ENCODE measurements at places on chromosomes 5 and 9. TPM values are rescaled to one million over a fixed set of nuclear protein-coding genes. Genes with fewer than 3 reads are reported as not detected.
A peak's percentile ranks its signal among the peaks of the same experiment; 100 is the strongest.

GRCh38 chr5:111296570-111296969 lies 72.4 kb downstream of the CAMK4 start:
- no peak for DNase-seq

- DNase-seq: no peak
These were observed 43.9 kb downstream of the PDCD1LG2 start for GRCh38 chr9:5554254-5554653.

DNA sequence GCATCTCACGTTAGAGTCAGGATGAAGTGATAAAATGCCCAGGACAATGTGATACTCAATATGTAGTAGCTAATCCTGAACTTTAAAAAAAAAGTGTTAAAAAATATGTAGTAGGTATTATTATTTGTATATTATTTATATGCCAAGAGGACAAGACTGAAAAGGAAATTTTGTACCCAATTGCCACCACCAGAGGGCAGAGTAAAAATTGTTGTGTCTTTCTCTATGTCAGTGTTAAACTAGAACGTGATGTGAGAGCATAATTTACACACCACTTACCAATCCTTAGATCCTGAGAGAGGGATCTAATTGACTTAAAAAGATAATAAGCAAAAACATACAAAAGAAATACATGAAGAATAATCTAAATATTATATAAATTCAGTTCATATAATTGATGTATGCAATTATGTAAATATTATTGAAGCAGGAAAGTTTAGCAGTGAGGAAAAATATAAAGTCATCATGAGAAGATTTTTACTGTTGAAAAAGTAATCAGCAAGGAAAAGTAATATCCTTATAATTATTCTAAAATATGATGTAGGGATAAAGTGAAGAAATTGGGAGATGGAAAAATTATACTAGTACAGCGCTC lies 288.9 kb downstream of the RAB3C start:
- DNase-seq: no peak

DNA sequence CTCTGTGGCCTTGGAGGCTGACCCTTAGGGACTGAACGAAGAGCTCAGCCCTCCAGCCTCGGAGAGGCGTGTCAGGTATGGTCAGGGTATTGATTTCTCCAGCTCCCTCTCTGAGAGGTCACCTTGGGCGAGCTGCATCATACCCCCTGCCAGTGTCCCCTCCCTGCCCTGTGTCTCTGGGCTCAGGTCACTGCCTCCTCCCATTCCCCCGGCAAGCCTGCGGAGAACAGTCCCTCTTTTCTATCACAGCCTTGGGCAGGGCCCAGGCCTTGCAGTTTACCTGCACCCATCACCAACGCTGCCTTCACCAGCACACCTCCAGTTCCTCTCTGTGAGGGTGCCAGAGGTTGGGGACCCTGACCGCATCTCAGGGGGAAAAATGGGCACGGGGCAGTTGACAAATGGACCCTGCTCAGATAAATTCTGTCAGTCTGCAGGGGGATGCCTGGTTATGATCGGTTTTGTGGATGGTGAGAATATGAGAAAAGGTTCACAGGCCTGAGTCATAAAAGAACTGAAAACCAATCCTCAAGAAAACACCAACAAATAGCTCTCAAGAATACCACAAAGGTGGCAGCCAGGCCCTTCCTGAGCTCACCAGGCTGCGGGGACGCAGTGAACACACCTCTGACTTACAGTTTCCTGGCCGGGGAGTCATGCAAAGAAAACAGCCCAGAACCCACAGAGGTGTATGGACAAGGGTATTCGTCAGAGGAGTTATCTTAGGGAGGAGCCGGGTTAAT lies 24.7 kb upstream of the RXRA start:
- DNase-seq: peak; percentile 44

DNA sequence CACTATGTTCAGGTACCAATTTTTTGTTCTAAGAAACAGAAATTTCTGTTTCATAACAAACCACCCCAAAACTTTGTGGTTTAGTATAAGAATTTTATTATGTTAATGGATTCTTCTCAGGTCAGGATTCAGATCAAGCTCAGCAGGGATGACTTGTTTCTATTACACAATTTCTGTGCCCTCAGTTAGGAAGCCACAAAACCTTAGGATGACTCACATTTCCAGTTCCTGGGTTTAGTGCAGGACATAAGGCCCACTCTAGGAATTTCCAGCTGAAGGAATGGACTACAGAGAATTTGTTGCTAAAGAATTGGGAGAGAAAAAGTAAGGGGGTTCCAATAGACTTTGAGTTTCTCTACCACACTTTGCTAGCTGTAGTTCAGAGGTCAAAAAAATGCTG lies 629.3 kb downstream of the ANXA1 start:
- no peak for DNase-seq

DNA sequence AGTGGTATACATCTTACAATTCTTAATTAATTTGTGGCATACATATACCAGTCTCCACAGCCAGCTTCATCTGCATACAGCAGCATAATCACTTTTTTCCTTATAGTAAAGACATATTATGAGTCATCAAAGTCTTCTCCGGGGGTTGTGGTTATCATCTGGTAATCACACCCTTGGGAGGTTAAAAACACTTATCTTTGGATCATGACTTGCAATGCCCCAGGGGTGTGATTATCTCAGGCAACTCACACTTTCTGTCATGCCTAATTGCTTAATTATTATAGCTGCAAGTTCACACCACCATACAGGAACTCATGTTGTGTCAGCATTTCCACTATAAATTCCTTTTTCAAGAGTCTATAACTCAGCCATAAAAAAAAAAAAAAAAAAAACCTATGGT lies 218.4 kb downstream of the ANXA1 start:
- DNase-seq: no peak

GRCh38 chr5:178286226-178287090 lies 53.9 kb upstream of the PHYKPL start:
- no peak for DNase-seq

- no peak for DNase-seq
These were observed 82.7 kb downstream of the PTPDC1 start for GRCh38 chr9:94166976-94167346.

GRCh38 chr5:181052672-181053487 lies 12.8 kb downstream of the BTNL9 start:
- no peak for DNase-seq

- DNase-seq: no peak
These were observed 215.3 kb upstream of the EDIL3 start for GRCh38 chr5:84599964-84600363.

Gene CCDC152
- total RNA-seq: 15.3 TPM

Gene ELOVL7
- total RNA-seq: 0.24 TPM
